ENCODE measurements at places on chromosomes 7 and 10.

DNA sequence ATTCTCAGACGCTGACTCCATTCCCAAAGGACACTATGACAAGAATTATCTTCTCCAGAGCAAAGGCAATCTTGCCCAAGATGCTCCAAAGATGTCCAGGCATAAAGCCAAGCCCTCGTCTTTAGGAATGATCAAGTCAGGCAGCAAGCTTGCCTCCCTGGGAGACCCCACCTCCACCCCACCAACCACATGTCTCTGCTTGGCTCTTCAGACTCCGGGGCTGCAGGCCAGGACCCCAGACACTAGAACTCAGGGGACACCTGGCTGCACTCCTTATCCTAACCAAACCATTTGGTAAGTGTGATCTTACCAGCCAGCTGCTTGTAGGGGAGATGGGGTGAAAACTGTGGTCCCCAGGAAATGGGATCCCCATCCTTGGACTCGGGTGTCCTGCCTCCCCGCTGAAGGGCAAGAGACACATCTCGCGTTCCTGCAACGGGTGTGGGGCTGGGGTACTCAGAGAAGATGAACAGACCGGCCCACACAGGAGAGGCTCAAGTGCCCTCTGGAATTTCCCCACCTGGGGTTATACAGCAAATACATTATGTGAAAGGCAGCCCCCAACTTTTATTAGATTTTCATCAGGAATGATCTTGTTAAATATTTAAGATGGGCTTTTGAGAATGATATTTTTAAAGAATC, 55.7 kb downstream of the INSIG1 start:
- DNase-seq: no peak

GRCh38 chr10:102814453-102814871, 22.8 kb downstream of the CYP17A1 start:
- DNase-seq: no peak

- DNase-seq: no peak
Observed at GRCh38 chr7:27398851-27399250, 156.2 kb downstream of the EVX1 start.

- DNase-seq: no peak
Observed at GRCh38 chr10:117960345-117960935, 86.3 kb downstream of the RAB11FIP2 start.

- DNase-seq: no peak
Observed at GRCh38 chr10:68560186-68560942, at the start of gene TET1. TSS of gene TET1 (plus strand) at chr10:68560337. CDS start at chr10:68572339, 12,002 bp downstream.

GRCh38 chr7:101985057-101985902, 167.9 kb downstream of the CUX1 start:
- no peak for DNase-seq

DNA sequence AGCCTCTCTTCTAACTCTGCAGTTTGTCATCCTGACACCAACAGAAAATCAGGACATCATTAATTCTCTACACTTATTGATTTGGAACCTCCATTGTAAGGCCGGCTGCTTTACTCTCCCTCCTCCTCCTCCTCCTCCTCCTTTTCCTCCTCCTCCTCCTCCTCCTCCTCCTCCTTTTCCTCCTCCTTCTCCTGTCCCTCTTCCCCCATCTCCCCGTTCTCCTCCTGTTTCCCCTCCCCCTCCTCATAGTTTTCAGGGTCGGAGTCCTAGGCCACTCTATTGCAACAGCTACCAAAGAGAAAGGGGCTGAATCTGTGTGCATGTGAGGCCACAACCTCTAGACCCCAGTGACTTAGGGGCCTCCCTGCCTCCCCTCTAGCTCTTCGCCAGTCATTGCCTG, 136.1 kb downstream of the HECW1 start:
- no peak for DNase-seq

GRCh38 chr10:55858730-55859129, 502.3 kb downstream of the ZWINT start:
- DNase-seq: no peak

DNA sequence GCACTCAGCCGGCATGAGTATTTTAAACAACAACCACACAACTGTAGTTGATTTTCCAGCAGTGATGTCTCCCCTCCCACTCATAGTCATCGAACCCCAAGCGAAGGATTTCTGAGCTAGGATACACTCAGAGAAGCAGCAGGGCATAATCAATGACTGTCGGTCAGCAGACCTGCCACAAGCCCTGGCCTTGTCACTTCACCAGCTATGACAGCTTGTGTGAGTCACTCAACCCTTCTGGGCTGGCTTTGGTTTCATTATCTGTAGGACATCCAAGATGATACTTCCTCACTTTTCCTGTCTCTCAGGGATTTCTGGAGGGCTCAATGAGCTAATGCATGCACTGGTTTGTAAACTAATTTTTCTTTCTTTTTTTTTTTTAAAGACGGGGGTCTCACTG, 22.0 kb upstream of the UBE3C start:
- no peak for DNase-seq

DNA sequence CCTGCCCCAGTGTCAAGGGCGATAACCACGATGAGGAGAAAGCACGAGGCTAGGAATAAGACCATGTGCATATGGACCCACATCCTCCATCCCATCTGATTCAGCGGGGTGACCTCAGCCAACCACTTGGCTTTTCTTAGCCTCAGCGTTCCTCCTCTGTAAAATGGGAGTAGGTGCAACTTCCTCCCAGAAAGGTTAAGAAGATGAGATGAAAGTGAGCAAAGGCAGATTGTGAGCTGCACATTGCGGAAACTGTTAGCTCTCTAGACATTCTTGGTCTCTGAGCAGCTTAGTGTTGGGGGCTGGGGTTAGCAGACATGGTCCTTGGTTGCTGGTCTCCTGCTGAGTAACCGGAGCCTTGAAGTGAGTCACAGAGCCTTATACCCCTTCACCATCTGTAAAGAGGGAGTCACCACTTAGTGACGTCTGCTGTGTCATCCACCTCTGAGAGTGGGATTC, 497.3 kb upstream of the GALNT17 start:
- peak; percentile 27 for DNase-seq

DNA sequence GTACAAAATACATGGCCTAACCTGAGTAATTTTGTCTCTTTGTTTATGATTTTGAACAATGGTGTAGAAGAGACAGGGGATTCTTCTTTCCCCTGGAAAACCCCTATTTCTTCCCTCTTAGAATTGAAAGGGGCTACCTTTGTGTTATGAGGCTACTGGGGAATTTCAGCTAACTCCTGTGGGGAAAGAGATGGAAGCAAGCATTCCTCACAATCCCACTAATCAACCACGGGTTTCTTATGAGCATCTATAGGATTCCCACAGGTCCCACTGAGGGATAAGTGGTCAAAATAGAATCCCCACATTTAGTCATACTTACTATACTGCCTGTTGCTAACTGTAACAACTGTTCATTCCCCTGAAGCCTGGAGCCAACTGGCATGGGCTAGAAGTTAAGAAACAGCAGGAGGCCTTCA, 32.2 kb upstream of the ITGB8 start:
- DNase-seq: no peak

- DNase-seq: no peak
Observed at GRCh38 chr7:21184942-21185652, 242.8 kb upstream of the SP4 start.

DNA sequence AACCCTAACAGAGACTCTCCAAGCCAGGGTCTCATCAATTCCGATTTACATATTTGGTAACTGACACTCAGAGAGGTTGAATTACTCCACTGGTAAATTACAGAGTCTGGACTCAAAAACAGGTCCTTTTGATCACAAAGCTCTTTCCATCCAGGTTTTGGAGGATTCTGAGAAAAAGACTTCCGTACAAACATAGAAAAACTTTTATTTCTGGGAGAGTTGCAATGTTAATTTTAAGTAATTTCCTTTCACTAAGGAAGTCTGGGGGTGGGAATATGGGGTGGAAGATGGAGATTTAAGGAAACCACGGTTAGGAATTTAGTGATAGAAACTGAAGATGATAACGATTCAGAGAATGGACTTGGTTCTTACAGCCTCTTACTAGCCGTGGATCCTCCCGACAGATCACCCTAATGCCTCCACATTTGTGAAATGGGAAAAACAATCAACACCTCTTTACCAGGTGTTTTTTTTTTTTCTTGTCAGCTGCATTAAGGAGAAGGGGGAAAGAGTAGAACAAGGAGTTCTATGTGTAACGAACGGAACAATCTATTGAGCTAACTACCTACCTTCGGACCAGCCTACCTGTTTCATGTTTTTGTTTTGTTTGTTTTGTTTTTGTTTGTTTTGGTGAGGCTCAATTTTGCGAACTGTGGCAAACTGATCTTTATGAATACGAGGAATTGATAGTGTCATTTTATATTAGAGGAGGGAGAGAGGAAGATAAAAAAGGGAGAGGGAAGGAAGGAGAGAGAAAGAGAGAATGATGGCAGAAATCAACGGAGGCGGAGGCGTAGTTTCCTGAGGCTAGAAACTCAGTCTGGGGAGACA, 1.7 kb upstream of the RBM20 start:
- DNase-seq: no peak

- DNase-seq: no peak
Observed at GRCh38 chr7:126443951-126444350, 808.8 kb downstream of the GRM8 start.

DNA sequence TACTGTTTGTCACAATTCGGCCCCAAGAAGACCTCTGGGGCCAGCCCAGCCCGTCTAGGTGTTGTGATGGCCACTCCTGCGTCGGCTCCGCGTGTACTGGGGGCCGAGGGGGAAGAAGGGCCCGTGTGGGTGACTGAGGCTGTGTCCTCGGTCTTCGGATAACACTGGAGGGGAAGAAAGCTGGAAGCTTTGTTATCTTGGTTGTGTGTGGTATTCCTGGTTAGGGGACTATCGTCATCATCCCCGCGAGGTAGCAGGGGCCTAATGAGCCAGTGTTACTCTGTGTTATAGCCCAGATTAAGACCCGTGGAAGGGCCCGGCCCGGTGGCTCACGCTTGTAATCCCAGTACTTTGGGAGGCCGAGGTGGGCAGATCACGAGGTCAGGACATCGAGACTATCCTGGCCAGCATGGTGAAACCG, 854 bp downstream of the MTG1 start:
- no peak for DNase-seq

- no peak for DNase-seq
Observed at GRCh38 chr10:14905890-14906289, 27.2 kb downstream of the SUV39H2 start.

DNA sequence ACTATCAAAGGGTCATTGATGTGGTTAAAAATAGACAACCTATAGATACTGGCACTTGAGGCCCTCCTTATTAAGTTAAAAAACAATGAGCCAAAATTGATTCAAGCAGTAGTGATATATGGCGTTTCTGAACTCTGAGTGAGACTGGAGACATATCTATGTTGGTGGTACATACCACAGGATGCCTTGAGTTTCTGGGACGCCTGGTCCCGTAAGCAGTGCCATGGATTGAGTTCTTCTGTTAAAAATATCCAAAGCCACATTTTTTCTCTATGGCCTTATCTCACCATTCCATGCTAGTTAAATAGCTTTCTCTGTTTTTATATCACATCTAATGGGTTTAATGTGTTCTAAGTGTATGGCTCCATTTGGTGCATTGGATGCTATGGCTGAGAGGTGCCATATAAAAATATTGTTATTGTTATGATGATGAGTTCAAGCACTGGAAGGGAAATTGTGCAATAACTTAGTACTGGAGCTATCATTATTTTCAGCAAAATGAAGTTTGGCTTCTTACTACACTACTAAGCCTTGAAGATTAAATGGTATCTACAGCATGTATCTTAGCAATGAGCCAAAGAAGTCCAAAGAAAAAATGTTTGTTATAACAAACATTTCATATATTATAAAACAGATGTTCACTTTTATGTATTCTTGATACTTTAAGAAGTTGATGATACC, 713.9 kb downstream of the SUGCT start:
- no peak for DNase-seq

Measured in stimulated activated CD8-positive, alpha-beta memory T cell treated with anti-CD3 and anti-CD28 coated beads, Interleukin-7, amount 100 ng/mL, for 48 hours (primary cell).